ENCODE measurements at places on chromosomes 3 and 15.

GRCh38 chr3:134956395-134956794, 161.3 kb downstream of the EPHB1 start:
- DNase-seq: peak; percentile 47

DNA sequence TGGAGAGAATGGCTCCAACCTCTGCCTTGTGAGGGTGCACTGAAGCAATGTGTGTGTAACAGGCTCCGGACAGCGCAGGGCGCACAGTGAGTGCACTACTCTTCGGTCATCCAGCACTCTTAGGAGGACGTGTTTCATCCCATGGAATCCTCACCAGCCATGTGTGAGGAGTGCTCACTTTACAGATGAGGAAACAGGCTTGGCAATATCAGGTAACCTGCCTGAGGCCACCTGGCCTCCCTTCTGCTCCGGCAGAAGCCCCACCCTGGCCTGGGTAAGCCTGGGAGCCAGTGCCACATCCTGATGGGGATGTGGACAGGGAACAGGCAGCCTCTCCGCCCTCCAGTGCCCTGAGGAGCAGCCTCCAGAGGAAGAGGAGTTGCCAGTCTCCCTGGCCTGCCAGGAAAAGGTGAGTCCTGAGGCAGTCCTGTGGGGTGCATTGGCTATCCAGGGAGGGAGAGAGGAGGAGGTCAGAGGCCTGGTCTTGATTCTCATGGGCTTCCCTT, 39.4 kb upstream of the LIMD1 start:
- DNase-seq: no peak

GRCh38 chr15:28974142-28974541, 88.4 kb downstream of the APBA2 start:
- no peak for DNase-seq

- DNase-seq: no peak
Measured at GRCh38 chr15:56272454-56272853, 28.8 kb upstream of the RFX7 start.

DNA sequence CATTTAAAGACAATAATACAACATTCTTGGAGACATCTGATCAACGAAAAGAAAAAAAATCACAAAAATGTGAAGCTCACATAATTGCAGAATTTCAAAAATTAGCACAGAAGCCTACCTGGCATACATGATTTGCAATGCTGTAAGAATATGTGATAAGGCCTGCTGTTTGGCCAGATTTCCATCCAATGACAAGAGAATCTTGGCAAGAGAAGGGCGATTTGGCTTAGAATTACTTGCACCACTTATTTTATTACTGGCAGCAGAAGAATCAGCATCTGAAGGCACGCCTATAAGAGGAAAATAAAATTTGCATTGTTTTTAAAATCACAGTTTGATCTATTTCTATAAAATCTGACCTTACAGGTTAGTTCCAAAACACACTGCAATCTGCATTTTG, 70.3 kb upstream of the OCA2 start:
- DNase-seq: no peak

DNA sequence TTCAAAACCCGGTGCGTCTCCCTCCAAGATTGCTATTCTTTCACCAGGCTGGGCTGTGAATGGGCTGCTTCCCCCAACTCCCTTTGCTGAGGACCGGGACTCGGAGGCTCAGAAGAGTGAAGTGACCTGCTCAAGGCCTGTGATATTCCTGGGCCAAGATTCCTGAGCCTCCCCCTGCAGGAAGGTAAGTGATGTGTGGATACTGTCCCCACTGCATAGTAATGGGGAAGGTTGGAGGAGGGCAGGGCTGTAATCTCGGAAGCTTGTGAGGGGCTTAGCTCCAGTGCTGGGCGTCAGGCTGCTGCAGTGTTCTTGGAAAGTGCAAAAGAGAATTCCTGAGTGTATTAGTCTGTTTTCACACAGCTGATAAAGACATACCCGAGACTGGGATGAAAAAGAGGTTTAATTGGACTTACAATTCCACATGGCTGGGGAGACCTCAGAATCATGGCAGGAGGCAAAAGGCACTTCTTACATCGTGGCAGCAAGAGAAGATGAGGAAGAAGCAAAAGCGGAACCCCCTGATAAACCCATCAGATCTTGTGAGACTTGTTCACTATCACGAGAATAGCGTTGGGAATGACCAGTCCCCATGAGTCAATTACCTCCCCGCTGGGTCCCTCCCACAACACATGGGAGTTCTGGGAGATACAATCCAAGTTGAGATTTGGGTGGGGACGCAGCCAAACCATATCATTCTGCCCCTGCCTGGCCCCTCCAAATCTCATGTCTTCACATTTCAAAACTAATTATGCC, 67.6 kb downstream of the EFCAB12 start:
- no peak for DNase-seq
